ENCODE measurements at places on chromosomes 6 and 20.

DNA sequence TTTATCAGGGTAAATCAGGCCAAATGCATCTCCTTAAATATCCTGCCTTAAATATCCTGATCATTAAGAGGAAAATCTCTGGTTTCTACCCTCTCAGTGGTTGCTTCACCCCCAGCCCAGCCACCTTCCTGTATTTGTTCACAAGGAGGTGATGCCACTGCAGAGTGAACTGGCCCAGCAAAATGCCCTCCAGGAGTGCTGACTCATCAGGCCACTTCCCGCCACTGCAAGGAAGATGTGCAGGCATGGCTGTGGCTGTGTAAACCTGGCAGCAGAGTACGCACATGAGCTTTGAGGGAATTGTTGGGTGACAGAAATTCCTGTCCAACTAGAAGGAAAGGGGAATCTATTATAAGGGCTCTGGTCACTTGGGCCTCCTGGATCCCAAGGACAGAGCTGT is 13.8 kb downstream of the NQO2 start:
- ATAC-seq = peak; percentile 58

- peak; percentile 98 for ATAC-seq
Measured at GRCh38 chr6:110944681-110945151, 13.8 kb upstream of the GTF3C6 start.

GRCh38 chr6:169269180-169270076 is 15.8 kb upstream of the THBS2 start:
- ATAC-seq = no peak

DNA sequence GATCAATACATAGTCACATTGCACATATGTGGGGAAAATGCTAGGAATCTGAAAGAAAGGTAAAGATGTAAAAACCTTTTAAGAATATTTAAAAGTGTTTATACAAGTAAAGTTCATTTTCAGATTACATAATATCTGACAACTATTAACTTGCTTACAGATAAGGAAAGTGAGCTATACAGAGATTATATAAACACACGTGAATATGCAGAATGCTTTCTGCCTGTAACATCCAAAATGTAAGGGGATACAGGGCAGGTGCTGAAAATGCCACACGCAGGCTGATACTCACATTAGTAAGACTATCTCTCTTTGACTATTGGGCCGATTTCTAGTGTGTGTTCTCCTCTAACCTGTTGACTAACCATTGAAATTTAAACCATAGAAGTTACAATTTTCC is 17.9 kb upstream of the MAP7 start:
- no peak for ATAC-seq

DNA sequence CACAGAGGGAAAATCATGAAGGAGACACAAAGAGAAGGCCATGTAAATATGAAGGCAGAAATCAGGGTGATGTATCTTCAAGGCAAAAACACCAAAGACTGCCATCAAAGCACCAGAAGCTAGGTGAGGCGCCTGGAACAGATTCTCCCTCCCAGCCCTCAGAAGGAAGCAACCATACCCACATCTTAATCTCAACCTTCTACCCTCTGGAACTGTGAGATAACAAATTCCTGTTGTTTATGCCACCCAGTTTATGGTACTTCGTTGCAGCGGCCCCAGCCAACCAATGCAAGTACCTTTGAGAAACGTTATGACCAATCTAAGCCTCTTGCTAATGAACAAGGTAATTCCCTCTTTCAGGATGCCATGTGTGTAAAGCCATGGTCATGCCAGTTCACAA is 66.2 kb upstream of the STXBP5 start:
- no peak for ATAC-seq

GRCh38 chr6:147704691-147705090 is 196.2 kb downstream of the SAMD5 start:
- no peak for ATAC-seq

DNA sequence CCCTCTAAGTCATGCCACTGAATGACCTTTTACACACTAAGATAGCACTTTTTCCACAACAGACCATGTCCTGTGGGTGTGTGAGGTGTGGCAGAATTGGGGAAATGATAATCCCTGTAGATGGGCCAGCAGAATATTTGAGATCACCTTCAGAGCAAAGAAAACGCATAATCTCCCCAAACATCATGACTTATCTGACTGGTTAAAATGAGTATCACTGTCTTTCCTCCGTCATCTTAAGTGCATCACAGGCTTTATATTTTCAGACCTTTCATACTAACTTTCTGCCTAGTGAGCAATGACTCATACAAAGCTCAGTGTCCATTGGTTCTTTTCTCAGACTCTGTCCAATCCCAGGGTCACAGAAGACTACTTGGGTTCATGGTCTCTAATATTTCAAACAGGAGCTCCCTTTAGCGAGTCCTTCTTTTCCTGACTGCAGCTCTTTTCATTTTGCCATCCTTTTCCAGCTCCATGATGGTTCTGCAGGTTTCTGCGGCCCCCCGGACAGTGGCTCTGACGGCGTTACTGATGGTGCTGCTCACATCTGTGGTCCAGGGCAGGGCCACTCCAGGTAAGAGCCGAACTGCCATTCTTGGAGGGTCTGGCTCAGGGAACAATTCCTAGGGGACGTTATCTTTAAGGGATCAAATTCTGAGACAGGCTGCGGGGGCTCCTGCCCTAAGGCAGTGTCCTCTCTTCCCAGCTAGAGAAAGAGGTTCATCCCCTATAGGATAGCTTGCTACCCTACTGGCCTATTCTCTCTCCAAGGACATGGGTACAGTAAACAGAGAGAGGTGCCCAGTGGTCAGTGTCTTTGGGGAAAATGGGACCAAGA is at the start of gene HLA-DPB1:
HLA-DPB1 (plus strand) TSS at position 423 of the 838 bp plus-strand sequence; CDS start at position 475, 52 bp downstream.
- peak; percentile 93 for ATAC-seq

DNA sequence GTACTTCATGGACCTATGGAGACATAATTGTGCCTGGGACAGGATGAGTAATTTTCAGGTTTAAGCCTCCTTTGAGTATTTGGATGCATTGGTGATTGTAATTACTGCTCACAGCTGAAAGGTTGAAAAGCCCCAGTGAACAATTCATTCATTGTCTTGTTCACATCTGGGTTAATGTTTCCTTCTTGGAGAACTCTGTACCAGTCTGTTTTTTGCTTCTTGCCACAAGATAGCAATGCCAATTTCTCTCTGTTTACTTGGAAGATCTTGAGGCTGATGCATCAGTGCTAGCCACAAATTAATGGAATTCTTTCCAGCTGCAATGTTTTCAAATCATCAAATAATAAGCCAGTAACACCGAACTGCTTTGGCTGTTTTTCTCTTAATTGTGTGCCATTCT is 207.8 kb downstream of the BMP2 start:
- ATAC-seq = no peak

- peak; percentile 22 for ATAC-seq
Measured at GRCh38 chr6:32954986-32955802, 2.3 kb upstream of the HLA-DMA start.

- ATAC-seq = no peak
Measured at GRCh38 chr20:933029-933428, 16.9 kb upstream of the ANGPT4 start.

DNA sequence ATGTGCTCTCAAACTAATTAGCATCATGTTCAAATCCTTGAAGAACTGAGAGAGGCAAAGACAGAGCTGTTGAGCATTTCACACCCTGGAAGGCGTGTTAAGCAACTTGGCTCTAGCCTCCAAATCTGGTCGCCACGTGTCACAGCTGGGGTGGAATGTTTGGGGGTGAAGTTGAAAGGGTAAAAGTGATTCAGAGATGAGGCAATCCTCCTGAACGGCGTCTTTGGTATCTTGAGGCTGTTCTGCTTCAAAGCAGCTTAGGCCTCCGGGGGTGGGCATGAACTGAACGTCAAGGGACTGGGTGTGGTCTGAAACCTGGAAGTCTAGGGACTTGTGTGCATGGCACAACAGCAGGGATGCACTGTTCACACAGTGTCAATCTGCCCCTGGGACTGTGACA is 62.3 kb downstream of the TRAM2 start:
- no peak for ATAC-seq

DNA sequence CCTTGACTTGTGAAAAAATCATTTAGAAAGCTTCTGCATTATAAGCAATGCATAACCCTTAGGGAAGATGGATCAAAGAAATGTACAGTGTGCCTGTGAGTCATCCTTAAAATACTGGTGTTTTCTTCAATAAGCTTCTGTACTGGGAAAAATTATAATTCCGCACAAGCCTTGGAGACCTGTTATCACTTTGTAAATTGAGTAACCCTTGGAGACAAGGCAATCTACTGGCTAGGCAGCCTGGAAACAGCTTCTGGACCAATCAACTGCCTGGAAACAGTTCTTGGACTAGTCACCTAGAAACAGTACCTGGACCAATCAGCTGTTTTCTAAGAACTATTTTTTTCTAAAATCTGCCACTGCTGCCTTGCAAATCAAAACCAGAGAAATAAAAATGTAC is 25.8 kb upstream of the RNGTT start:
- ATAC-seq = no peak

- ATAC-seq = no peak
Measured at GRCh38 chr6:73123632-73124329, 101.5 kb downstream of the KHDC1L start.

GRCh38 chr6:98586163-98586562 is 248.2 kb upstream of the POU3F2 start:
- ATAC-seq = no peak

DNA sequence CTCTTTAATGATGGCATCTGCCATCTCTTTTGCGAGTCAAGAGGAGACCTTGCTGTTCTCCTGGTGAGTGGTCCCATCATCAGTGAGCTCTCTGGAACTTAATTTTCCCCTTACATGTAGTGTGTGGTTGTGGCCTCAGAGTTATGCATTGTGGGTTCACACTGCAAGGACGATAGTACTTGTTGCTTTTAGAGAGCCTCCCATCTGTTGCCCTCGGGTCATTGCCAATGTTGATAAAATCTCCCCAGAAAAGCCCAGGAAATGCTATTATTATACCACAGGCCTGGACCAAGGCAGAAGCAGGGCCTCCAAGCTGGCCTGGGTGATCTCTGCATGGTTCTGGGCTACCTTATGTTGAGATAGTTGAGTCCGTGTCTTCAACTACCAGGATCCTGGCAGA is 241.6 kb downstream of the BMP7 start:
- ATAC-seq = no peak

DNA sequence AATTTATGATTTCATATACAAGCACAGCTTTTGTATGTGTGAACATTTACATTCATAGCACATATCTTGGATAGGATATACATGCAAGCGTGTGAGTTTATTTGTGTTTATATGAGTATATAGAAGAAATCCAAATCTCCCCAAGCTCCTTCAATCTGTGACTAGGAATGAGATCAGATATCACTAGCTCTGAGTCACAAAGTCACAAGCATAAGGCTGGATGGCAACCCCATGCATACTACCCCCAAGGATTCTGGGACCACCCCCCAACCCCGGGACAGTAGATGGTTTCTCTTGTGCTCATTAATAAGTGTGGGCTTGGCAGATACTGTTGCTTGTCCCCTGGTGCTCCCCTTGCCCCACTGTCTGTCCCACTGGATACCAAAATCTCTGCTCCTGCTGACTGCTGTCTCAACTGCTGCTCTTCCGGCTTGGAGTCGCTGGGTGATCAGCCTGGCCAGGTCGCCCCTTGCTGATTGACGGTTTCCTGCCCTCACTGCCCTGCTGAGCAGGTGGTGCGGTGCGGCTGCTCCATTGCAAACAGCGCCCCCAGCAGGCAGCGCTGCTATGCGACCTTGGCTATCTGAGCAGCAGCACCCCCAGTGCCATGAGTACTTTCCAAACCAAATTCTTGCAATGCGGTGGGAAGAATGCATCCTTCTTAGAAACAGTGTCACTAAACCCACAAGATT is 279.4 kb downstream of the CD83 start:
- peak; percentile 42 for ATAC-seq

GRCh38 chr20:58179432-58180099 is 48.9 kb downstream of the ANKRD60 start:
- ATAC-seq = peak; percentile 77

DNA sequence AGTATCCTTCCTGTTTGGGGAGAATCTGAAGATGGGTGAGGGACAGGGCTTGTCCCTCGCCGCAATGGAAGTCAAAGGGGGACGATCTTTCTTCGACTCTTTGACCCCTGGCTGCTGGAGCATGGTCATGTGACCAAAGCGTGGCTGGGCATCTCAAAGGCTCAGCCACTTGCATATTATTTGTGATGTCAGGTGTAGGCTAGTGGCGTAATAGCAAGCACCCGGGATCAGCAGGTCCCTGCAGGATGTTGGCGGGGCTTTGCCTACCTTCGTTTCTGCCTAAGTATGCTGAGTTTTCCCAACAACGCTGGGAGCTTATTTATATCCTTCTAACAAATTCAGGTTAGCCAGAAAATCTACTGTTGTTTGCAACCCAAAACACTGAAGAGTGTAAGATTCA is 50.3 kb upstream of the IL20RA start:
- no peak for ATAC-seq

- no peak for ATAC-seq
Measured at GRCh38 chr6:72733045-72733444, 111.2 kb downstream of the KCNQ5 start.

DNA sequence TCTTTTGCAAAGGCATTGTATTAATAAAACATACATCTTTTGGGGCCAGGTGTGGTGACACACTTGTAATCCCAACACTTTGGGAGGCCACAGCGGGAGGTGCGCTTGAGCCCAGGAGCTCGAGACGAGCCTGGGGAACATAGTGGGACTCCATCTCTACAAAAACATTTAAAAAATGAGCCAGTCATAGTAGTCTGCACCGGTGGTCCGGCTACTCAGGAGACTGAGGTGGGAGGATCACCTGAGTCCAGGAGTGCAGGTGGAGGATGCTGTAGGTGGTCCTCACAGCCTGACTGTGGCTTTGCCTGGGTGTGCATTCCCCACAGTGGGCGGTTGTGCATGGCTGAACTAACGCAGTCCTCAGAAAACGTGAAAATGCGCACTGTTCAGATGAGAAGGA is 162.5 kb downstream of the DLL1 start:
- no peak for ATAC-seq

- no peak for ATAC-seq
Measured at GRCh38 chr6:72624557-72625160, 2.8 kb downstream of the KCNQ5 start.

- no peak for ATAC-seq
Measured at GRCh38 chr20:22966787-22967464, 68.2 kb upstream of the SSTR4 start.

GRCh38 chr6:45815466-45816125 is 200.1 kb downstream of the CLIC5 start:
- ATAC-seq = no peak

DNA sequence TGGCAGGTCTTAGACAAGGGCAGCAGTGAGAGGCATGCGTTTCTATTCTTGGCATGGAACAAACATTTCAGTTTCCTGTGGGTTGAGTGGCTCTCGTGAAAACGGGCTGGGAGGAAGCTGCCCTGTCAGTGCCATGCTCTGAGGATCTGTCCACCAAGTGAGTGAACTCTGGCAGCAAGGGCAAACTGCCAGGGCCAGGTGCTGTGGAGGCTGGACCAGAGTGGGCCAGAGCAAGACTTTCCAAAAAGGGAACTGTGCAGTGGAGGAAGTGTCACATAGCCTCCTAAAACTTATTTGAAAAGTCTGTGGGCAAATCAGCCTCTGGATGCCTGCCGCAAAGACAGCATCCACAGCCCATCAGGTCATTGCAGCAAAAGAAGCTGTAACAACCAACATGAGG is 44.2 kb upstream of the TAB2 start:
- ATAC-seq = peak; percentile 16

GRCh38 chr6:47690791-47691190 is 7.6 kb upstream of the ADGRF4 start:
- ATAC-seq = no peak

- ATAC-seq = no peak
Measured at GRCh38 chr6:93896081-93896480, 476.7 kb upstream of the EPHA7 start.

GRCh38 chr20:45822857-45823256 is 4.3 kb downstream of the TNNC2 start:
- ATAC-seq = no peak

- ATAC-seq = no peak
Measured at GRCh38 chr6:160505970-160506369, 157.8 kb downstream of the SLC22A3 start.

- ATAC-seq = peak; percentile 84
Measured at GRCh38 chr20:51404297-51405060, 138.0 kb downstream of the NFATC2 start.
